CD4-positive, alpha-beta T cell treated with Interleukin-4 for 4 hours (primary cell): ENCODE measurements at places on chromosomes 1 and 21.

GRCh38 chr1:21781815-21782348 is 1.1 kb downstream of the USP48 start:
- no peak for DNase-seq

GRCh38 chr1:42692461-42692860 is 10.2 kb downstream of the YBX1 start:
- DNase-seq: no peak

DNA sequence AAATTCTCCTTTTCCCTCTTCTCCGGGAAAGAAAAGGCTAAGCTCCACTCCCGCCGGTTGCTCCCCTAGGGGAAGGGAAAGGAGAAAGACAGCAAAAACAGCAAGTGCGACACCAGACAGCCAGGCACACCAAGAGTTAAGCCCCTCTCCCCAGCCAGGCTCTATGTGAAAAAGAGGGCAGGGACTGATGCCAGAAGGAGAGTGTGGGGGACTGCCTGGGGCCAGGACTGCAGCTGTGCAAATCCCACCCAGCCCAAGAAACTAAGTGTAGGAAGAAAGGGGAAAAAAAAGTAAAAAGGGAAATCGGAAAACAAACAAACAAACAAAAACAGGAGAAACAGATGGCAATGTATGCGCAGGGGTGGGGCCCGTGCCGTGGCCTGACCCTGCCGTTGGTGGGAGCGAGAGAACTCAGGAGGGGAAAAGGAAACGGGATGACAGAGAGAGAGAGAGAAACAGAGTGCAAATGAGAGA is 27.7 kb upstream of the FMO1 start:
- DNase-seq: no peak

DNA sequence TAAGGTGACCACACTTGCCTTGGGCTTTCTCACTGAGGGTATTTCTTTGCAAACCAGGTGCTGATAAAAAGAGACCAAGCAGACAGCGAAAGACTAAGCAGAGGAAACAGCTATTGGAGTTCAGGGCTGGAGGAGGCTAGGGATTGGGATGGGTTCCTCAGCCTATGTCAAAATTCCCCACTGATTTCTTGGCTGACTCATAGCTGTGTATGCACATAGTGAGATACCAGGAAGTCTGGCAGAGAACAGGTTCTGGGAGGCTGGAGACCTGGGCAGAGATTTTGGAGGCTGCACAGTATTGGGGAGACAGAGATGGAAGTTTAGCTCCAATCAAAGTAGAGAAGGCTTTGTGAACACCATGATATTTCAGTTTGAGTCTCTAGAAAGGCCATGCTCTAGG is 25.3 kb downstream of the YARS1 start:
- DNase-seq: no peak

- DNase-seq: no peak
These were observed 7.5 kb downstream of the SELENBP1 start for GRCh38 chr1:151364996-151365395.

- DNase-seq: no peak
These were observed 3.6 kb downstream of the CERS2 start for GRCh38 chr1:150970808-150971582.

DNA sequence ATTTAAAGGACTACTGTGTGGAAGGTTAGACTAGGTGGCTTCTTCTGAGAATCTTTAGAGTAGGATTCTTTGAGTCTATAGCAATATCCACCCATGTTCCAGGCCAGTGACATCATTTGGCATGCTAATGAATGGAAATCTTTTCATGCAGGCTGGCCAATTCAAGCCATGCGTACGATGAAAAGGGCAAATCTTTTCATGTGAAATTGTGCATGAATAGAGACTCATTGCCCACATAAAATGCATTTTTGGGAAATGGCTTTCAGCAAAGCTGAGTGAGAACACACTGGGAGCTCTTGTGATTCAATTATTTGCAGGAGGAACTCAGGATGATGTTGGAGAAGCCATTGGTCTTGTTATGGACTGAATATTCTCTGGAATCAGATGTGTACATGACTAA is 324.9 kb upstream of the DAB1 start:
- no peak for DNase-seq

DNA sequence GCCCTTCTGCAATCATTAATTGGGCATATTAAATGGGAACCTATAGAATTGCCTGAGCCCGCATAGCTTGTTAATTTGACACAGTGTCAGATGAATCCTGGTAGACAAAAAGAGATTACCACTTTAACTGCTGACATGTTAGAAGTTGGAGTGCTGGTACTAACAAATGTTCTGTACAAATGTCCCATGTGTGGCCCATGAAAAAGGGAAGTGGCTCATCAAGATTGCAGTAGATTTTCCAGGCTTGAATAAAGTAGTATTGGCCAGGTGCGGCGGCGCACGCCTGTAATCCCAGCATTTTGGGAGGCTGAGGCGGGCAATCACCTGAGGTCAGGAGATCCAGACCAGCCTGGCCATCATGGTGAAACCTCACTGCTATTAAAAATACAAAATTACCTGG is 45.6 kb downstream of the GNPAT start:
- no peak for DNase-seq

DNA sequence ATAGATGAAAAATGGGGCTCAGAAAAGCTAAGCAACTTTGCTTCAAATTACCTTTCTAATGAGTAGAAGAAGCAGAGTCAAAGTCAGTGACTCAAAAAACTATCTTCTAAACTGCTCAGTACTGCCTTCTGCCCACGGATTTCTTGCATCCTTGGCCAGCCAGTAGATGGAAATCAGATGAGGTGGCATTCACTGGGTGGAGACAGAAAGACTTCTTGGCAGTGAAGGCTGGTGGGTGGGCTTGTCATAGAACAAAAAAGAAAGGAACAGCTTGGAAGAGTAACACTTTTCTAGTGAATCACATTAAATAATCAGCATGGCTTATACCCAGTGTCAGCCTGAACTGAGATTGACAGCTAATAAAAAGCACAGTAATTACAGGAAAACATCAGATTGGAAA is 170.7 kb downstream of the ST6GALNAC5 start:
- no peak for DNase-seq

- no peak for DNase-seq
These were observed 4.0 kb downstream of the LIX1L start for GRCh38 chr1:145953861-145954260.

DNA sequence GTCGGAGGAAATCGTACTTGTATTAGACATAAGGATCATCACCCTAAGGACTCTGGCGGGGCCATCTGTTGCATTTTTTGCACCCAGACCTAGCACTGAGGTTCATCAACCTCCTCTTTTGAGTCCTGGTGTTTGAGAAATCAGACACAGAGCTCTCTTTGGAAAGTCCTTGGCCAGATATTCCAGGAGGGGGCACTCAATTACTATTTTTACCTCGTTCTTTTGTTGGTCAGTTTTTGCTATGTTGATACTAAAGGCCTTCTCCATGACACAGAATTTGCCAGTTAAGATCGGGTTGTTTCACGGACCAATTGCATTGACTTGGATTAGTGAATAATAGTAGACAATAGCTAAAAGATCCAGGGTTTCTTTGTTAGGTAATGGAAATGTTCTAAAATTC is 711.2 kb downstream of the KCNT2 start:
- no peak for DNase-seq

GRCh38 chr1:25799935-25800702 is at the start of gene SELENON:
SELENON (plus strand) TSS chr1:25800193; CDS start chr1:25800231, 38 bp downstream.
- peak; percentile 18 for DNase-seq

GRCh38 chr1:208909011-208909984 is 665.1 kb upstream of the PLXNA2 start:
- DNase-seq: no peak
